ENCODE measurements at places on chromosomes 4 and X.

GRCh38 chr4:157898836-157899605 is 273.8 kb downstream of the GASK1B start:
- DNase-seq, result no peak

DNA sequence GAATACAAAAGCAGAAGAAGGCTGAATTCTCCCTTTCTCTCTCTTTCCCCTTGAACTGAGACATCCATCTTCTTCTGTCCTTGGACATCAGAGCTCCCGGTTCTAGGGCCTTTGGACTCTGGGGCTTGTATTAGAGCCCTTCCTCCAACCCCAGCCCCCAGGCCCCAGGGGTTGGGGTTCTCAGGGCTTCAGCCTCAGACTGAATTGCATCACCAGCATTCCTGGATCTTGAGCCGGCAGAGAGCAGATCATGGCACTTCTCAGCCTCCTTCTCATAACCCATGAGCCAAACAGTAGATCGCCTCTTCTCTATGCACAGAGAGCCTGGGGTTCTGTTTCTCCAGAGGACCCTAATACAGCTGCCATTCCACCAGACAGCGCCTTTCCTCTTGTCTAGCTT is 25.3 kb upstream of the CLDN24 start:
- DNase-seq, result no peak

- no peak for DNase-seq
Observed at GRCh38 chrX:110322603-110323002, 4.7 kb upstream of the AMMECR1 start.

DNA sequence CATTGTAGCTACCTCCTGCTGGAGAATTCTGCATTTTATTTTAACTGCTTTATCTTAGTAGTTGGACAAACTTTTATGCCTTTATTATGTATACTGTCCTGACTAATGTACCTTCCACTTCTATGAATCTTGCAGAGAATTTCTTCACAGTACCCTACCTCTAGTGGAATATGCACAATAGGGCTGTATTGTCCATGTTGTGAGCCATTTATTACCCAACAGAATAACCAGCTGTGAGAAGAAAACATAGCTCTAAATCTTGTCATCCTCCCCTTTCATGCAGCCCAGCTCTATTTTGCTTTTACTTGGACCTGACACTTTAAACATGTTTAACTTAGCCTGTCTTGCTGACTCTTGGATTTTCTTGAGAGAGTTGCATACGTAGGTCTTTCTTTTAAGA is 56.2 kb downstream of the MCUB start:
- DNase-seq, result no peak

GRCh38 chrX:46179748-46180147 is 365.5 kb downstream of the ZNF674 start:
- DNase-seq, result no peak

DNA sequence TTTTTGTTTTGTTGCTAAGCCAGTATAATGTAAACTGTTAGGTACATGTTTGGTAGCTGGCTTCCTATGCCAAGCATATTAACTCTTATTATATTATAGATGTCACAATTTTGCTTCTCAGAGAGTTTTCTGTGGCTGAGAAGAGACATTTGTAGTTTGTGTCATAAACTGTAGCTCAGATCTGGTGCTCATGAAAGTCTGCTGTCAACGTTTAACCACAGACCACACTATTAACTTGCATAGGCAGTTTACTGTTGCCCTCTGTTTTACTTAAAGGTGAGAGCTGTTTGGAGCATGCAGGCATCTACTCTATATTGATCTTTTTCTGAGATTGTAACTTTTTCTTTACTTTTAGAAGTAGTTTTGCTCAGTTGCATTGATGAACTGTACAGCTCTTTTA is 166.8 kb downstream of the TLL1 start:
- no peak for DNase-seq

DNA sequence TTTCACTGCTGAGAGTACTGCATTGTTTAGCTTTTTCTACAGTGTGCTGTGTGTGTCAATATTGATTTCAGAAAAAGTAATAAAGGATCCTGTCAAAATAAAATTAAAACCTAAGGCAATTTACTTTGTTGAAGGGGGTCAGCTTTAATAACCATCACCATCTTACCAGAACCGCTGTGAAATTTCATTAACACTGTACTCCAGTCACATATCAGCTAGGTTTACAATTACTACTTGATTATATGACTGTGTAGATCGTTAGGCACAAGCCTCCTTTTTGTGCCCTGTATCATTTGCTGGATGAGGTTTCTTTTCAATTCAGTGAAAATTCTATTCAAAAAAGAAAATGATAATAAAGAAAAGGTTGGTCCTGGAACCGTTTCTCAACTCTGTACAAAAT is 917.2 kb downstream of the CENPC start:
- no peak for DNase-seq

DNA sequence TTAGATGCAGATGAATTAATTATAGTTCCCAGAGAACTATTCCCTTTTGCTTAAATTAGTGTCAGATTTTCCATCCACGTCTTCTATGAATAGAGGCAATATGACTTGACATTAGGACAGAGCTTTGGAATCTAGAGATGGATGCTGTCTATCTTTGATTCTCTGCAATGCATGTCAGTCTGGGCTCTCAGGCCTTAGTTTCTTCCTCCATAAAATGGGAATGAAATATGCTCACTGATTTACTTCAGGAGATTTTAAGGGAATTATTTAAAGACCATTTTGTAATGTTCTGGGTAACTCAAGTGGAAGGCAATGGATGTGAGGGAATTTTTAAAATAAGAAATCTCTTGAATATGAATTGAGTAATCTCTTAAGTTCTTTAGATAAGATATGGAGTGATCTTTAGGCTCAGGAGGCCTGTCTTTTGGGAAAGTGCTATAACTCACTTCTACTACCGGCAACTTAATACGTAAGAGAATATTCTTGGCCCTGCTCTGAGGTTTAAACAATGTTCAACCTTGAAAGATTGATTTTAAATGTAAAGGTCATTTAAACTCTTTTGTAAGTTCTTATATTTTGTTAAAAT is 29.0 kb downstream of the MGST2 start:
- DNase-seq, result no peak

GRCh38 chr4:26731351-26732035 is 129.1 kb upstream of the STIM2 start:
- no peak for DNase-seq

DNA sequence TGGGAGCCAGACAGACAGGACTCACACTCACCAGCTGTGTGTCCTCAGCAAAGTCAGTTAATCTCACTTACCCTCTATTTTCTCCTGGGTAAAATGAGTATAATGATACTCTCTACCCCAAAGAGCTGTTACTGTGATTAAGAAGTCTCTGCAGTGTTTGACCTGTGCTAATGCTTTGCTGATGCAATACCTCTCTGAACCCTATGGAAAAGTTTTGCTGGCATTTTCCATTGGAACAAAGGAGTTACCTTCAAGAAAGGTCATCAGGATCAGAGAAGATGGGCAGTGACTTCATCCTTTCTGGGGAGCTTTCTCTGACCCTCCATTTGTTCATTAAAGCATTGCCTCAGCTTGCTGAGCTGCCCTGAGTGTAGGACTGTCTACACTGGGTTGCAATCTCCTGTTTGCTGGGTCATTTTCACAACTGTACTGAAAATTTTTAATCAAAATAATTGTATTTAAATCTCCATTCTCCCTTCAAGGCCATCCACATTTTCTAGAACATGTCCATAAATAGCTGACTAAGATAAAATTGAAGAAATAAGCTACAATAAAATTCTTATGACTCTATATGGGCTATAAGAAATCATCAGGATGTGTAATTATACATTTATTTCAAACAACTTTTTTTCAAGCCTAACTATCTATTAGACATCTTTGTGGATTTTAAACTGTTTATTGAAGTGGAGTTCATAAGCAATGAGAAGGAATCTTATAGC is 272.8 kb upstream of the CPEB2 start:
- no peak for DNase-seq

DNA sequence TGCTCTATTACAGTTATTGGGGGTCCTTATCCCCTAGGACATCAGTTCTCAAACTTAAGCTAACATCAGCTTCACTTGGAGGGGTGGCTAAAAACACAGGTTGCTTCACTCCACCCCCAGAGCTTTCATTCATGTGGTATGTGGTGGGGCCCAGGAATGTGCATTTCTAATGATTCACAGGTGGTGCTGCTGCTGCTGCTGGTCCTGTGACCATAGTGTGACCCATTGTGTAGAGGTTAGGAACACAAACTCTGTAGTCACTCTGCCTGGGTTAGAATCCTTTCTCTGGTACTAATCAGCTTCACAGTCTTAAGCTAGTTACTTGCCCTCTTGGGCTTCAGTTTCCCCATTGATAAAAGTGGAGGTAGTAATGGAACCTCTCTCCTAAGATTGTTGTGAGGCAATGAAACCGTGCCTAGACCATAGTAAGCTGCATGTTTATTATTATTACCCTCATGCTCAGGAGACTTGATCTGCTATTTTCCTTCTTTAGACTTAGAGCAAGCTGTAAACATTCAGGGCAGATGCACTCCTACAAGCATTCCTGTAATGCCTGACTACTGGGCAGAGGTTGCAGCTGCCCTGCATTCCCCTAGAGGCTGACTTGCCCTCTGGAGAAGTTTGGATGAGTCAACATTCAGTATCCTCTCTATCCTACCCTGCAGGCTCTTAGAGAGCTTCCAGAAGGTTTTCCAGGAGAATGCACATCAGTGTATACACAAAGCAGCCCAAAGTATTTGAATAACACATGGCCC is 94.1 kb upstream of the ACSL4 start:
- peak; percentile 50 for DNase-seq

DNA sequence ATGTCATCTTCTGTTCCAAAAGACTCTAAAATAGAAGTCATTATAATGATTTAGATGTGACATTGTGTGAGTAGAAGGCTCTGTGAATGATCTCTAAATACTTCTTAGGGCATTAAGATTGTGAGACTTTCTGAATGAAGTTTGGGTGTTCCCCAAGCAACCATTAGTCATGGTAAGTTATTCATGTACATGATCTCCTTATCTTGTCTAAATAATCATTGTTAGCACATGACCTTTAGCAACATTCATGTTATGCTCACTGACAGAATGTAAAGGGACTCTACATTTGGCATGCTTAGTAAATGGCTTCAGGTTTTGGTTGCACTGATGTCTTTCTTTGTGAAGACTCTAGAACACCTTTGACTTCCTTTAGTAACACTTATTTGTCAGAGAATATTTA is 140.8 kb upstream of the AGA start:
- DNase-seq, result no peak

- DNase-seq, result no peak
Observed at GRCh38 chr4:153963216-153963615, 174.3 kb upstream of the SFRP2 start.

DNA sequence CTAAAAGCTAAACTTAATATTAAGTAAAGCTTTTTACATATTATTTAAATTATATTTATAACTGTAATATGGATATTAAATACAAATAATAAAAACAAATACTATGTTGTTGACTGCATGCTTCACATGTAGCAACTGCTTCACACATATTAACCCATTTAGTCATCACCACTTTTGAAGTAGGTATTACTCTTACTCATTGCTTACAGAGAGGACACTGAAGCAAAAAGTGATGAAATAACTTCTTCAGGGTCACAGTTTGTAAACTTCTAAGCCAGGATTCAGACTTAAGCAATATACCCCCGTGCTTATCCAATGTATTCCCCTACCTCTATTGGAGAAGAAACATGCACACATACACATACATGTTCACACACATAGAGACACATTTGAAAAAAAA is 166.6 kb downstream of the DKK2 start:
- DNase-seq, result no peak

DNA sequence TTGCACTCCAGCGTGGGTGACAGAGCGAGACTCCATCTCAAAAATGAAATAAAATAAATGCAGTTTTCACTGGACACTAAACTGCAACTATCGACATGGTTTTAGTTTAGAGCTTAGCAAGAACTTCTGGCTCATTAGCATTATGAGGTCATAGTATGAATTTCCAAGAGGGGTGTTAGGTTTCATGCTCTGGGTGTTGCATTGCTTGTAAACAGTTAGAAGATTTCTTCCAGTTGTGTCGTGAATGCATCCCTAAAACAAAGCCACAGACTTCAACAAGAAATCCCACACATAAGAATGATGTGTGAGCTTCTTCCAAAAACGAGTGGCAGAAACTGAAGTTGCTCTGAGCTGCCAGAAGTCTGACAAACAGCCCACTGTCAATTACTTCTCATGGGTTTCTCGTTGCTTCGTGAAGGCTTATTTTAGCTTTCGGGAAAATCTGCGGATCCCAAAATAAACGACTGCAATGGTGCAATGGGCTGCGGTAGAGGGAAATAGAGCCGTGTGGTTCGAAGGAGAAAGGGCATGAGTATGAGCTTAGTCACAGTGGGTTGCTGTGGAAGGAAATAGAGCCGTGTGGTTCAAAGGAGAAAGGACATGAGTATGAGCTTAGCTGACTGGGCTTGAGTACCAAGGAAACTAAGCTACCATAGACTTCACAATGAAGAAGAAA is 354.9 kb downstream of the DHRSX start:
- no peak for DNase-seq

DNA sequence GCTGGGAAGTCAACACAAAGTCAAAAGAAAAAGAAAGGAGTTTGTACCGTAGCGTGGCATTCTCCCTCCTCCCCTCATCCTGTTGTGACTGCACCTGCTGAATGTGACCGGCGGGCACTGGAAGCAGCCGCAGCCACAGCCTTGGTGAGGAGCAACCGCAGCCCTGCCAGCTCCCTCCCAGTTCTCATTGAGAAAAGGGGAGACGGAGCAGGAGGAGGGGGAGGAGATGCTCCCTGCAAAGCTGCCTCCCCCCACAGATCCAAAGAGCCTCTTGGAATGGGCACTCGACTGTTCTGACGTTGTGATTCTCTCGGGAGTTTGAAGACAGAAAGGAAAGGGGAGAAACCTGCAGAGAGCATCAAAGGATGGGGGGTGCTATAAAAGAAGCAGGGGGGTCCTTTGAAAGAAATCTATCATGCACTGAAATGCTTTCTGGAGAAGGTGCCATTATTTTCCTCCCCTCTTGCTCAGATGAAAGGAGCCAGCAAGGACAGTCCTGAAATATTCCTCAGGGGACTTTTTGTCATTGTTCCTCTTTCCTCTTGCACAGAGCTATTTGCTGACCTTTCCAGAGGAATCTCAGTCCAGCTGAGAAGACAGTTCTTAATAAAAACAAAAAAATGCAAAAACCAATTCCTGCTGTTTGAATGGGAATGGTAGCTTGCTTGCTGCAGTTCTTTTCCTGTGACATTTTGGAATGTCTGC is 429.7 kb downstream of the MAPK10 start:
- DNase-seq, result no peak

DNA sequence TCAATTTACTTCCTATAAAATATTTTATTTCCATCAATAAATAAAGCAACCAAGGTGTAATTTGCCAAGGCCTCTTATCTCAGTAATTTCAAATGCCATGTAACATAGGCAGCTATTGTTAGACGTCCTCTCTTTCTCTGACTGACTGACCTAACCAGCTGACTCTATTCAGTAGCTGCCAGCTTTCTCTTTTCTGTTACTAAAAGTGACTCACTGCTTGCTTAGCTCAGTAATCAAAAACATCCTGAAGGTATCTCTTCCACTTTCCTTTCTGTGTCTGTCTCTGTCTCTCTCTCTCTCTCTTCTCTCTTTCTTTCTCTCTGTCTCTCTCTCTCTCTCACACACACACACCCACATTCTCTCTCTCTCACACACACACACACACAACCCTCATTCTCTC is 134.2 kb downstream of the SPOCK3 start:
- DNase-seq, result no peak

- DNase-seq, result no peak
Observed at GRCh38 chr4:162408309-162408708, 244.5 kb upstream of the FSTL5 start.

- no peak for DNase-seq
Observed at GRCh38 chr4:121408-122084, 2.8 kb upstream of the ZNF718 start.

Data from HFF-Myc (cell line).